ENCODE measurements at places on chromosomes 6 and 20.

GRCh38 chr6:7016226-7016625 is 91.5 kb upstream of the RREB1 start:
- DNase-seq, result peak; percentile 29

DNA sequence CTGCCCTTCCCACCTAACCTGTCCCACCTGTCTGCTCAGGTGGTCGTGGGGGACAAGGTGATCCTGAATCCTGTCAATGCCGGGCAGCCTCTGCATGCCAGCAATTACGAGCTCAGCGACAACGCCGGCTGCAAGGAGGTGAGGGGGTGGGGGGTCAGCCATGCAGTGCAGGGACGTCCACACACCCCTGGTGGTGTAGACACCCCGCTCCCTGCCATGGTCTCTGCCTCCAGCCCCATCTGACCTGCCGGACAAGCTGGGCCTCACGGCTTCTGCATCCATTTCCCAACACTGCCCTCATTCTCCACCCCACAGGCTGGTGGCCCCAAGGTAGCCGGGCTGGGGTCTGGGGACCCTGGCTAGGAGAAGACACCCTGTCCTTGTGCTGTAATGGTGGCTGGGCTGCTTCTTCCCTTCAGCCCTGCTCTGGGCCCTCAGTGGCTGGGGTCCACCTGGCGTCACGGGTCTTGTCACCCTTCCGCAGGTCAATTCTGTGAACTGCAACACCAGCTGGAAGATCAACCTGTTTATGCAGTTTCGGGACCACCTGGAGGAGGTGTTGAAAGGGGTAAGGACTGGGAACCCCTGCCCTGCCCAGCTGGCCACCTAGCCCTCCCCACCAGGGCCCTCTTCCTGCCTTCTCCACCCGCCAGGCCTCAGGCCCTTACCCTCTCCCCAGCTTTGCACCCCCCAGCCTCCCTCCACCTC is 38.0 kb downstream of the ITPR3 start:
- DNase-seq, result no peak

GRCh38 chr6:118313208-118313607 is 234.9 kb upstream of the PLN start:
- no peak for DNase-seq

DNA sequence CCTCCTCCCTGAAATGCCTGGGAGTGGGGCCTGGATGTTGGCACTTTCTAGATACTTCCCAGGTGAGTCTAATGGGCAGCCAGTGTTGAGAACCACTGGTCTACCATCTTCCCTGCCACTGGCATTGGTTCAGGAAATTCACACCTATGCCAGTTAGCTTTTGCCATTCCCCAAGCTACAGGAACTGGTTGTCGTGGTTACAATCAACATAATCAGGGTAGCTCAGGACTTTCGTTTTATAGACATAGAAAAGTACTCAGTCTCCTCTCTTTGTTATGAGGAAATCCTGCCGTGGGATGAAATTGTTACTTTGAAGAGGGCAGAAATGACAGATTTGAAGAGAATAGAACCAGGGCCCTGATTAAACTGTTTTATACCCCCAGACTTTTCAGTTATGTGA is 127.9 kb upstream of the FOXO3 start:
- no peak for DNase-seq

- no peak for DNase-seq
Observed at GRCh38 chr20:38220587-38221118, 39.9 kb downstream of the KIAA1755 start.

DNA sequence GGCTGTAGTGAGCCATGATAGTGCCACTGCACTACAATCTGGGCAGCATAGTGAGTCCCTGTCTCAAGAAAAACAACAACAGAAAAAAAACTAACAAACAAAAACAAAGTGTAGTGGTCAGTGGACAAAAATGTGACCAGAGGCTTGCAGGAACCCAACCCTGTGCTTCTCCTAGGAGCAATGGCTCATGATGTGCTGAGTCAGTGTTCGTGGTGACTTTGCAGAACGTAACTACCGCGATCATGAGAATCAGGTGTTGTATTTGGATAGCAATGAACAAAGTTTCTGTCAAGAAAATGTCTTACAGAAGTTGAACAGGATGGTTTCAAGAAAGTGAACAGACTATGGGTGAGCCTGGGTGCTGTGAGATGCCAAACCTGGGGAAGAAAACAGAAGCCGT is 18.5 kb upstream of the FOXC1 start:
- DNase-seq, result no peak

GRCh38 chr6:130034378-130035146 is 16.2 kb downstream of the L3MBTL3 start:
- peak; percentile 78 for DNase-seq

GRCh38 chr20:63696628-63697356 is at the start of gene TNFRSF6B:
TSS of gene TNFRSF6B (plus strand) at chr20:63696652. CDS start at chr20:63696768, 116 bp downstream.
- no peak for DNase-seq

DNA sequence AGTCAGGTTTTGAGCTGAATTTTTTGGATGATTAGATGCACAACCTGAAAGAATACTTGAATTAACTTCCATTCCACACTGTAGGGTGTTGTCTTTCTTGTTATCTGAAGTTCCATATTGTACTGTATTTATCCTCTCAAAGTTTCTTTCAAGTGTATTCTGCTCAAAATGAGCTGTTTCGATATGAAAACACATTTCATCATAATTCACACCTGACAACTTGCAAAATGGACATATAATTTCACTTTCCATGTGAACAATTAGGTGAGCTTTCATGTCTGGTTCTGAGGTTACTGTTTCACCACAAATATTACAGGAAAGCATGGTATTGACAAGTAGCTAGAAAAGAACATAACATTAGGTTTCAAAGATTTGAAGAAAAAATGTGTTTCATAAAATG is 1.7 kb downstream of the ZUP1 start:
- no peak for DNase-seq

DNA sequence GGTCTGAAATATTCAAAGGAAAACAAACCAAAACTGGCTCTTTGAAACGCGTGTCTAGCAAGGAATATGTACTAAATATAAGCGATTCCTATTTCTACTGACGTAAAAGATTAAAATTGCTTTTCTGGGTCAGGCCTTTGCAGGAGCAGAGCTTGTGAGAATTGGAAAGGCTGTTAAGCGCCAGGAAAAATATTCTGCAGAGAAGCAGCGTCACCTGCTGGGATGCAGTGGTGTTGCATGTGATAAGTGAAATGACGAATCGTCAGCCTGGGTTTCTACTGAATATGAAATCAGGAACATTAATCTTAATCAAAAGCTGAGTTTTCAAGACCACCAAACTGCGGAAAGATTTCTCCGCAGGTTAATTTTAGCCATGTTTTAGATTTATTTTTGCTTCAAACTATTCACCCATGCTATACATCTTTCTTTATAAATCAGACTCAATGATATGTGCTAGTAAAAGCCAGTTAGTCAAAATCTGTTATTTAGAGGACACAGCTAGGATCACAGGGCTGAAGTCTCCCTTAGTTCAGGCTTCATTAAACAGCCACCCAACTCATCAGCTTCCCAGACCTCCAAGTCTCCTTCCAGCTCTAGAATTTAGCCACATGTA is 67.4 kb downstream of the ALDH8A1 start:
- DNase-seq, result peak; percentile 49

DNA sequence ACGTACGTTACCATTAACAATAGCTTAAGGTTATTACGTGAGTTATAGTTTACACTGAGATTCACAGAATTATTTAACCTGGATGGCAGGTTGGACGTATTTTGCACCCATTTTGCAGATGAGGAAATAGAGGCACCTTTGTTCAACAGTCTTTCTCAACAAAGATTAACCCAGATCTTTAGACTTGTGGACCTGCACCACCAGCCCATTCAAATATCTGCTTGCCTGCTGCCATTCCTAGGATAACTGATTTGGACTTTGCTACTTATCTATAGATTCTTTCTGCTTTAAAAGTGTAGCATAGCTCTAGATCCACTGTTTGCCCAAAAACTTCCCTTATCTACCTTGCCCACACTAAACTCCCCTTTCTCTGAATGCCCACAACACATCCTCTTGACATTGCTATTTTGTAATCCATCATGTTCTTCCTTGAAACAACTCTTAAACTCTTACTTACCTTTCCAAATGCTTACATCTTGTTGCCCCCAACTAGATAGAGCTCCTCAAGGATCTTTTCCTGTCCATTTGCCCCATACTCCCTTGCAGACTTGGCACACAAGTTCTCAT is 56.4 kb upstream of the TNFAIP3 start:
- no peak for DNase-seq

DNA sequence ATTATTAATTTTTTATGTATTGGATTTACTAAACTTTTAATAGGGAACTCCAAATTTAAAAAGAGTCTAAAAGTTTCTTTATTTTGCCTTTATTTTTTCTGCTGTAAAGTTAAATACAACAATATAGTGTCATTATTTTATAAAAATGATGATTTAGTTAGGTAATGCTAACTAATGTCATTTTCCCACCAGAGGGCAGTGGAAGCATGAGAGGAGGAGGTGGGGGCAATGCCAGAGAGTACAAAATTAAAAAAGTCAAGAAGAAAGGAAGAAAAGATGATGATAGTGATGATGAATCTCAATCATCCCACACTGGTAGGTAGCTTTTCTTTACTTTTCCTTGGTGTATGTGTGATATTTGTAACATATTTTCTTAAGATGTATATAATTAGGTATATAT is 20.2 kb upstream of the FHL5 start:
- no peak for DNase-seq

Data from AG08395 (cell line).